ENCODE measurements at places on chromosomes 1 and 21. TPM values are rescaled to one million over a fixed set of nuclear protein-coding genes. Genes with fewer than 3 reads are reported as not detected.
A peak's percentile ranks its signal among the peaks of the same experiment; 100 is the strongest.

- no peaks in the 10 kb centered on the region for H3K4me1 ChIP-seq
- H3K4me3 ChIP-seq, result no peak overlapping the region
- no peak for DNase-seq
- no peaks in the 10 kb centered on the region for H3K27me3 ChIP-seq
- H3K36me3 ChIP-seq, result no peaks in the 10 kb centered on the region
These were observed 355.6 kb upstream of the CAMK1G start for GRCh38 chr1:209227941-209228340.

GRCh38 chr1:24963099-24963872 is 33.2 kb upstream of the RUNX3 start:
- no peak overlapping the region for H3K27ac ChIP-seq
- no peak for DNase-seq
- H3K4me3 ChIP-seq, result no peak overlapping the region

DNA sequence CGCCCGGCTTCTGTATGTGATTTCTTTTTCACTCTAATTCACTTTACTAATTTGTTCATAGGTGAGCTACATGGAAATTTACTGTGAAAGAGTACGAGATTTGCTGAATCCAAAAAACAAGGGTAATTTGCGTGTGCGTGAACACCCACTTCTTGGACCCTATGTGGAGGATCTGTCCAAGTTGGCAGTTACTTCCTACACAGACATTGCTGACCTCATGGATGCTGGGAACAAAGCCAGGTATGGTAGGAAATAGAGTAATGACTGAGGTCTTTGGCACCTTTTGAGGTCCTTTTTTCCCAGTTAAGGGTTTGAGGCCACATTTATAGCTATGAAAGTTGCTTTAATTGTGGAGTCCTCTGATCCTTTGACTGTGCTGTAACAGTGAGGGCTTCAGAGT is 56.9 kb downstream of the KIF1B start:
- DNase-seq, result no peak
- H3K27me3 ChIP-seq, result no peaks in the 10 kb centered on the region
- no peak overlapping the region for H3K27ac ChIP-seq
- H3K4me1 ChIP-seq, result no peaks in the 10 kb centered on the region

- H3K27ac ChIP-seq, result no peak overlapping the region
- H3K27me3 ChIP-seq, result no peaks in the 10 kb centered on the region
- H3K4me3 ChIP-seq, result peak overlapping the region; percentile 16
These were observed 7.5 kb upstream of the SOX13 start for GRCh38 chr1:204065174-204065985.

GRCh38 chr21:28884481-28884880 is 108.2 kb downstream of the LTN1 start:
- peak overlapping the region; percentile 52 for H3K4me3 ChIP-seq
- no peaks in the 10 kb centered on the region for H3K27me3 ChIP-seq
- no peaks in the 10 kb centered on the region for H3K36me3 ChIP-seq
- peak overlapping the region; percentile 82 for H3K27ac ChIP-seq
- DNase-seq, result no peak
- H3K4me1 ChIP-seq, result peaks cover 14% of the 10 kb centered on the region

DNA sequence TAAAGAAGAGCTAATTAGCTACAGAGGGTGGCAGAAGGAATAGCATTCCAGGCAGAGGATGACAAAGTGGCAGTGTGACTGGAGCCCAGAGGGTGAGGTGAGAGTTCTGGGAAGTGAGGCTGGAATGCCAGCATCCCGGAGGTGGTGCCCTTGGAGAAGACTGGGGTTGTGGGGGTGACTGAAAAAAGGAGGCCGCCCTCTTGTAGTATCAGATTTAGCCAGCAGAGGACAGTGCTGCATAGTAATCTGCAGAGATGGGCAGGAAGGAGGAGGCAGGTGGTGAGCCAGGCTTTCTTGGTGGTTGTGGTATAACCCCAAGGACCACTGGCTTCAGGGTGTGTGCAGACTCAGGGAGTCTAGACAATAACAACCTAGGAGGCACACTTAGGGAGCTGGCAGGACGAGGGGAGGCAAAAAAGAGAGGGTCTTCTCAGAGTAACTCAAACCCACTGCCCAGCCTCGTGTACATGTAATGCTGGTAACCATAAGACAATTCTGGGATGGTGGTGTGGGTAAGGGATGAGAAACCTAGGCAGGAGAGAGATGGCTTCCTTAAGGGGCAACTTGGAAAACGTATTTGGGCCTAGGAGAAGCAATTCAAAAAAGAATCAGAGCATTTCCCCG is 30.5 kb downstream of the MROH7 start:
- no peak overlapping the region for H3K4me3 ChIP-seq
- H3K4me1 ChIP-seq, result no peaks in the 10 kb centered on the region
- H3K36me3 ChIP-seq, result no peaks in the 10 kb centered on the region
- DNase-seq, result no peak
- no peak overlapping the region for H3K27ac ChIP-seq
- no peaks in the 10 kb centered on the region for H3K27me3 ChIP-seq

DNA sequence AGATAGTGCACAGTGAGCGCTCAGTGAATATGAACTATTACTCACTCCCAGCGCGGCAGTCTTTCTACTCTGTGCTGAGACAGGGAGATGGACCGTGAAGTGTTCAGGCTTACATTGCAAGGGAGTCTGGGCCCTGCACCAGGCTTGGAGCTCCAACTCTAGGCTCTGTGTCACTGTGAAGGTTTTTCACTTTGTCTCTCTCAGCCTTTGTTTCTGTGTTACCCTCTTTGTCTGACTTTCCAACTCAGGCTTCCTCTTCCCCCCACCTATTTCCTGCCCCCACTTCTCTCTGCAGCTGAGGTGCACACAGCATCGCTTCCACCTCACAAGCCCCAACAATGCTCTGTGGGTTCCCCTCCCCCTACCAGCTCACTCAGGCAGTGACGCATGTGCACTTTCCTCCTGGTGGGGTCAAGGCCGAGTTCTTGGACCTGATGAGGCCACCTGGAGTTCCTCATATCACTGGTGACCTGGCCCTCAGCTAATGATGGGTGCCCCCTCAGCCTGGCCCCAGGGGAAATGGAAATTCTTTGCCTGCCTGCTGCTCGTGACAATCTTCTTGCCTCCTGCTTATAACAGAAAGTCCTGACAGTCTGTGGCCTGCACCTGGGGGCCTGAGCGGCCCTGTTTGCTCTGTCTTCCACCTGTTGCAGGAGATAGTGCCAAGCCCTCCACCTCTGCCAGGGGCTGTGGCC is 1.1 kb upstream of the LCK start:
- H3K36me3 ChIP-seq, result no peaks in the 10 kb centered on the region
- no peak overlapping the region for H3K4me3 ChIP-seq
- peak overlapping the region; percentile 55 for H3K27ac ChIP-seq
- peaks cover 30% of the 10 kb centered on the region for H3K4me1 ChIP-seq
- H3K27me3 ChIP-seq, result no peaks in the 10 kb centered on the region
- DNase-seq, result no peak

- no peak overlapping the region for H3K27ac ChIP-seq
- peaks cover 88% of the 10 kb centered on the region for H3K4me1 ChIP-seq
- no peak for DNase-seq
- no peak overlapping the region for H3K4me3 ChIP-seq
These were observed 16.0 kb downstream of the GNB1 start for GRCh38 chr1:1874901-1875300.

- no peak for DNase-seq
- H3K36me3 ChIP-seq, result no peaks in the 10 kb centered on the region
- no peaks in the 10 kb centered on the region for H3K27me3 ChIP-seq
- peak overlapping the region; percentile 67 for H3K4me3 ChIP-seq
- peaks cover 30% of the 10 kb centered on the region for H3K4me1 ChIP-seq
These were observed 630 bp downstream of the MTF2 start for GRCh38 chr1:93079685-93080141.

DNA sequence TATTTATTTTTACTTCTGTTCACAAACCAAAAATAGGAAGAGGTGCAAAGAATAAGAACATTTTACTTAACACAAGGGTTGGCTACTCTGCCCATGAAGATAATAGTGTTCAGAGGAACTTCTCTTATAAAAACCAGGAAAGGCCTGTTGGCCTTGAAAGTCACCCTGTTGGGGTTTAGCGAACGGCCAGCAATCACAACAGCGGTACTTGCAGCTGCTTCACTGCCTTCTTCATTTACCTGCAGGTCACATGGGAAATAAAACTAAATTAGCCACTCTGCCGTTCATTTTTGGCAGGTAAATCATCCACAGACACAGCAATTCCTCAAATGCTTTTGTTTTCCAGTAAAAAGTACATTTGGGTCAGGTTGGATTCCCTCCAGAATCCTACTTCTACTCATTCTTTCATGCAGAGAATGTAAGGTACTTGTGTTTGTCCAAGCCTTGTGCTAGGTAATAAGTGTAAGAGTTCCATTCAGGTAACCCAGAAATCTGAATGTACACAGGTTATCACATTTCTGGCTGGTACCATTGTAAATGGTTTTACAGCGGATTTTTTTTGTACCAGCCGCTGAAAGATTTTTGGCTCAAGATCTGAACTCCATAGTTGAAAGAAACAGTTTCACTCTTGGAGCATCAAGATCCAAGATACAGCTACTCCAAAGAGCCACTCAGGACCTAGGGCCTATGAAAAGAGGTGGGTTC is 13.1 kb downstream of the SERPINC1 start:
- DNase-seq, result no peak
- H3K4me1 ChIP-seq, result no peaks in the 10 kb centered on the region
- H3K27ac ChIP-seq, result no peak overlapping the region
- no peaks in the 10 kb centered on the region for H3K36me3 ChIP-seq

DNA sequence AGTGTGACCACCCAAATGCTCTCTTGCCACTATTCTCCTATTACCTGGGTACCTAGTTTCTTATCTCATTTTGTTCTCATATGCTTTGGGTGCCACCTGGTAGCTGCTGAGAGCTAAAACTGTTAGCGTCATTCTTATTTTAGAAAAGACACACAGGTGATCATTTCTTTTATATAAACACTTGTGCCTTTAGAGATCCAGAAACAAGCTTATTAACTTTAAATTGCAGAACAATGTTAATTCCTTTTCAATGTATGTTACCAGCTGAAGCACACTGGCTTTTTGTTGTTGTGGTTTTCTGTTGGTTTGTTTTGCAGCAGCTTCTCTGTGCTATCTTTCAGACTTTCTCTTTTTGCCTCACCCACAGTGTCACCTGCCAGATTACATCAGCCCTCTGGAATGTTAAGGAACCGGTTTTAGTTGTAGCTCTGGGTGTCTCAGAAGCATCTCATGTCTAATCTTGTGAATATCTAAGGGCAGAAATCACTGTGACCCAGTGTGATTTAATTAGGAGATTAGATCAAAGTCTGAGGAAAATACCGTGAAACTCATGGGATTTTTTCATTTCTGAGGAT is 43.4 kb upstream of the SLC19A2 start:
- no peaks in the 10 kb centered on the region for H3K4me1 ChIP-seq
- peak overlapping the region; percentile 57 for H3K27ac ChIP-seq
- H3K4me3 ChIP-seq, result no peak overlapping the region
- H3K36me3 ChIP-seq, result no peaks in the 10 kb centered on the region

GRCh38 chr1:161068306-161069234 is 1.1 kb downstream of the ARHGAP30 start:
- no peaks in the 10 kb centered on the region for H3K36me3 ChIP-seq
- H3K4me1 ChIP-seq, result peaks cover 4% of the 10 kb centered on the region
- H3K4me3 ChIP-seq, result peak overlapping the region; percentile 24
- peak overlapping the region; percentile 59 for H3K27ac ChIP-seq
- H3K27me3 ChIP-seq, result no peaks in the 10 kb centered on the region
- DNase-seq, result no peak

DNA sequence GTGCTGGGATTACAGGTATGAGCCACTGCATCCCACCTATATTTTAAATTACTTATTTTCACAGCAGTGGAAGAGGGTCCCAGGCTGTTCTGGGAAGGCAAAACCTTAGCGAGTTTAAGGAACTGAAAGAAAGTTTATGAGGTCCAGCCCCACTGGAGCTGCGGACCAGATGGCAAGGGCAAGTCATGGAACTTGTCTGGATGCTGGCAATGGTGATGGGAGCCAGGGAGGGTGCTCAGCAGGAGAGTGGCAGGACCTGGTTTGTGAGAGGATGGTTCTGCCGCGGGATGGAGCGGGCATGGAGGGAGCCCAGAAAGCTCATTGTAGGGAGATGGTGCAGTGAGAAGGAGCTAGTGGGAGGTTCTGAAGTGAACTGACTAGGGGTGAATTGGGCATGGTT is 50.6 kb upstream of the SLC45A1 start:
- DNase-seq, result no peak
- H3K27ac ChIP-seq, result no peak overlapping the region
- no peaks in the 10 kb centered on the region for H3K27me3 ChIP-seq

- no peaks in the 10 kb centered on the region for H3K36me3 ChIP-seq
- no peak overlapping the region for H3K27ac ChIP-seq
- no peak overlapping the region for H3K4me3 ChIP-seq
- H3K27me3 ChIP-seq, result no peaks in the 10 kb centered on the region
- no peak for DNase-seq
These were observed 70.5 kb upstream of the SCYL3 start for GRCh38 chr1:169964206-169964605.

DNA sequence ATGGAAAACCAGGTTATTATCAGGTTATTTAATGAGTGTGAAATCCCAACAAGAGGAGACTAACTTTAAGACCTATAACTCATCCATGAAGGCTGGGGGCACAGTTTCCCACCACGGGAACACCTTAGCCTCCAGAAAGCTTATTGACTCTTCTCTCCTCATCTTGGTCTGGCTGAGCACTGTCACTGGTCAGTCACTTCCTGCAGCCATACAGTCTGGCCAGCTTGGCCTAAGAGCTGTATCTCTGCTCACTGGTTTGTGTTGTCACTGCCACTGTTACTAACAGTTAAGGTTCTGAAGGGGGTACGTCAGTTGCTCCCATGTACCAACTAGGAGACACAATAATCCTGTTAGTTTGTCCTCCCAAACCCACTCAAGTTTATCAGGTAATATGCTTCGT is 16.7 kb upstream of the DDAH1 start:
- no peak overlapping the region for H3K4me3 ChIP-seq
- no peaks in the 10 kb centered on the region for H3K27me3 ChIP-seq
- no peaks in the 10 kb centered on the region for H3K4me1 ChIP-seq
- H3K36me3 ChIP-seq, result no peaks in the 10 kb centered on the region

TNFRSF18 gene
- total RNA-seq, result 4.4 TPM

GFI1 gene
- total RNA-seq, result 3.9 TPM

FYB2 gene
- total RNA-seq, result not detected

AMY1C gene
- total RNA-seq, result not detected

ST7L gene
- total RNA-seq, result 16.7 TPM

PDE9A gene
- 9.6 TPM for total RNA-seq

LMOD1 gene
- total RNA-seq, result 107 TPM

TNFSF4 gene
- total RNA-seq, result 0.74 TPM

Measured in vagina (tissue), 2 donors.